ENCODE measurements at places on chromosomes 16 and 17.

DNA sequence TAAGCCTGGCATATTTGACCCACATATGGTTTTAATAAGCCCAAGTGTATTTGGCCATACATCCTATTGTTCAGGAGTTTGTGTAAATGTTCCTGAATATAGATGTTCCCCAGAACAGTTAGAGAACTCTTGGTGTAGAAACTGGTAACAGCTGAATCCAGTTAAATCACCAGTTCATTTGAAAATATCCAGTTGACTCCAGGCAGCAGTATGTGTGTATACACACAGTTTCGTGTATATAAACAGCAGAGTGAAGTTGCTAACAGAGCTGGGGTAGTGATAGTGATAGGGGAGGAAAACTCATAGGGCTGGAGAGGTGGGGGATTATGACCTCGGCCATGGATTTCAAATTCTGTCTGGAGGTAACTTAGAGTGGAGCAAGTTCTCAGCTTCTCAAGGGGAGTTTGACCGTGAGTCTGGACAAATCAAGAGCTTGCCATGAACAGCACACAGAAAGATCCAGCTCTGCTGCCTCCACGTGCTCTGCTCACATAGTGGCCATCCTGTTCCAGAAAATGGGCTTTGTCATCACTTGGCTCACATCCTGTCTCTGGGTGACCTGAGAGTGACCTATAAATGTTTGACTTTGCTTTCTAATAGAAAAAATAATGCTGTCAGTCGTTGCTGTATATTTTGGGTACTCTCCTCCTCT lies 30.6 kb upstream of the MMD start:
- DNase-seq: no peak

- no peak for DNase-seq
Observed at GRCh38 chr17:1709971-1710806, at the start of gene TLCD2. Gene TLCD2 (minus strand): TSS chr17:1710377. CDS start chr17:1710242, 135 bp downstream.

- no peak for DNase-seq
Observed at GRCh38 chr17:34221411-34221810, 33.7 kb upstream of the CCL2 start.

DNA sequence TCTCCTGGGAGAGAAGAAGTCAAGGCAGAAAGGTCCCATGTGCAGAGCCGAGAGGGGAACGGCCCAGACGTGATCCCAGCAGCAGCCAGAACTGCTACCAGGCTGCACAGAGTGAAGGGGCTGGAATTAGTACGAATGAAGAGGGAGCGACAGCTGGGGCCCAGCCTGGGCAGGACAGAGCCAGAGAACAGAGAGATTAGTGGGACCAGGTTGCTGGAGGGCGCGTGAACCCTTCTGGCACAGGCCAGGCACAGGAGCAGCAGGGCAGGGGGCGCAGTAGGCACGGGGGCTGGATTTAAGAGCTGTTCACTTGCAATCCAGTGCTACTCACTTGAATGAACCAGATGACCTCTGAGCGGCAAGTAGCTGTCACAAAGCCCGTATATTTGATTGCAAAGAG lies 66.9 kb downstream of the PLXDC1 start:
- no peak for DNase-seq

- DNase-seq: no peak
Observed at GRCh38 chr16:89656435-89657121, 930 bp downstream of the CHMP1A start.

DNA sequence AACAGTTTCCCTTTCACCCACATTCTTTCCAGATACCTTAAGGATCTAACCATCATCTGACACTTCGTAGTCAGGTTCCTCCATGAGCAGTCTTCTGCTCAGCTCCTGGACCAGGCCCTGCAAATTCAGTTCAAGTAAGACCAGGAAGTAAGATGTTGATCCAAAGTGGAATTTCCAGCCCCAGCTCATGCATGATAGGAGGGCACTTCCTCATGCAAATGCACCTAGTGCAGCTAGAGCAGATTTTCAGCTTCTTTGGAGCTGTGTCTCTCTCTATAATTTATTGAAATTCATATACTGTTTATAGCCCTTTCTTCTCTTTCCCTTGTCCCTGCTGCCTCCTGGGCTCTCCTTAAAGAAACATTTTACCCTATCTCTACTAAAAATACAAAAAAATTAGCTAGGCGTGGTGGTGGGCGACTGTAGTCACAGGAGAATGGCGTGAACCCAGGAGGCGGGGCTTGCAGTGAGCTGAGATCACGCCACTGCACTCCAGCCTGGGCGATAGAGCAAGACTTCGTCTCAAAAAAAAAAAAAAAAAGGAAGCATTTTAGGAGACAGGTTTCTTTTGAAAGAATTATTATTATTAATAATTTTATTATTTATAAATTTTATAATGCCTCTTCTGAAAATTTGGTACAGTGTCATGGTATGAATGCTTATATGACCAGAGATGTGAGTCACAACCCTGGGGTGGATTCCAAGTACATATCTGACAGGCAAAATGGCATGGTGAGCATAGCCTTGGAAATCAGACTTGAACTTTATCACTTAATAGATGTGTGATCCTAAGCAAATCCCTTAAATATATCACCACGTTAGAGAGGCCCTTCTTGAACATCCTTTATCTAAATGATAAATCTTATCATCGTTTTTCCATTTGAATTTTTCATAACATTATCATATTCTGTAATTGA lies 94.3 kb downstream of the SSH2 start:
- DNase-seq: no peak

GRCh38 chr16:59121411-59122261 lies 387.5 kb upstream of the GOT2 start:
- DNase-seq: no peak

DNA sequence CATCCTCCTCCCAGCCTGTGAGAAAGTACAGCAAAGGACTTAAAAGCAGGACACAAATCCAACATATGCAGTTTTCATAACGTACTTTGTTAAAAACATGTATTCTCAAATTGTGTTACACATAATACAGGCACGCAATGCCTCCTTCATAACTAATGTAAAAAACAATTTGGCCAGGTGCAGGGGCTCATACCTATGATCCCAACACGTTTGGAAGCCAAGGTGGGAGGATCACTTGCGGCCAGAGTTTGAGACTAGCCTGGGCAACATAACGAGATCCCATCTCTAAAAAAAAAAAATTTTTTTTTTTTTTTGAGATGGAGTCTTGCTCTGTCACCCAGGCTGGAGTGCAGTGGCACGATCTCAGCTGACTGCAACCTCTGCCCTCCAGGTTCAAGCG lies 20.4 kb downstream of the TEX2 start:
- DNase-seq: no peak

DNA sequence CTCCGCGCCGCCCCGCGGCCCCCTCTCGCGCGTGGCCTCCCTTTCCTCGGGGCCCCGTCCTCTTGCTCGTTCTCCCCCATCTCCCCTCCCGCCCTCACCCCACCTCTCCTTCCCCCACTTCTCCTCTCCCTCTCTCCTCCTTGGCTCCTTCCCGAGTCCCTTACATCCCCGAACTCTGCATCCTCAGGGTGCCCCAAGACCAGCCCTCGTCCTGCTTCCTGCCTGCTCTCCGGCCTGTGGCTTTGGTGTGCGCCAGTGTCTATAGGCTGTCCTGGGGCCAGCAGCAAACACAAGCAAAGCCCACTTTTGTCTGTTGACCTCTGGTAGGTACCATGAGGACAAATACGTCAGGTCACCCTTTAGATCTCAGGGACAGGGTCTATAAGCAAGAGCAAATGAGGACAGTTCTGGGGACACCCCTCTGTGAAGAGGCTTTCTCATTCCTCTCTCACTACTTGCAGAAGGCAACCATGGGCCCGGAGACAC lies 284 bp upstream of the COPZ2 start:
- no peak for DNase-seq

- no peak for DNase-seq
Observed at GRCh38 chr17:68238871-68239253, 9.0 kb upstream of the AMZ2 start.

DNA sequence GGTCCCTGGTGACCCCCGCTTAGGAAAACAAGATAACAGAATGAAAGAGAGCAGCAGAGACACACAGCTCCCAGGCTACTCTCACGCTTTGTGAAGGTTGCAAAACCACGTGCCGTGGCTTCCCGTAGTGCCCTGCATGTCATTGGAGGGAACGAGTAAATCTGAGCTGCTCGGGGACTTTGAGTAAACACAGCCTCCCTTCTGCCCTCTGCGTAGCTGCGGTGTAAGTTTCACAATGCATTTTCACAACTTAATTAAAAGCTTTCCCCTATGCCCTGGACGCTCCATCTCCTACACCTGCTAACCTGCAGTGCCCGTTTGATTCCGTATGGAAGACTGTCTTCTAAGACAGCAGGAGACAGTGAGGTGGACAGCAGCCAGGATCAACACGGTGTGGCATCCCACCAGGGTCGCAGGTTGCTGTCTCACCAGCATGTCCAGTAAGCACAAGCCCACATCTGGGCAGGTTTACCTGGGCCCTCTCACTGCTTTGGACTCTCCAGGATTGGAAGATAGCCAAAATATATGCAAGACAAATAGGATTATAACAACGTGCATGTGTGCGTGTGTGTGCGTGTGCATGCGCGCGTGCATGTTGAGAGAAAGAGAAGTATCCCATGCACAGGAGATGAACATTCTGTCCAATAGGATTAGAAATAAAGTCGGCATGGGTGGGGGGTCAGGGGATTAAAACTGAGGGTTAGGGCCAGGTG lies 116.4 kb upstream of the RCVRN start:
- DNase-seq: no peak

DNA sequence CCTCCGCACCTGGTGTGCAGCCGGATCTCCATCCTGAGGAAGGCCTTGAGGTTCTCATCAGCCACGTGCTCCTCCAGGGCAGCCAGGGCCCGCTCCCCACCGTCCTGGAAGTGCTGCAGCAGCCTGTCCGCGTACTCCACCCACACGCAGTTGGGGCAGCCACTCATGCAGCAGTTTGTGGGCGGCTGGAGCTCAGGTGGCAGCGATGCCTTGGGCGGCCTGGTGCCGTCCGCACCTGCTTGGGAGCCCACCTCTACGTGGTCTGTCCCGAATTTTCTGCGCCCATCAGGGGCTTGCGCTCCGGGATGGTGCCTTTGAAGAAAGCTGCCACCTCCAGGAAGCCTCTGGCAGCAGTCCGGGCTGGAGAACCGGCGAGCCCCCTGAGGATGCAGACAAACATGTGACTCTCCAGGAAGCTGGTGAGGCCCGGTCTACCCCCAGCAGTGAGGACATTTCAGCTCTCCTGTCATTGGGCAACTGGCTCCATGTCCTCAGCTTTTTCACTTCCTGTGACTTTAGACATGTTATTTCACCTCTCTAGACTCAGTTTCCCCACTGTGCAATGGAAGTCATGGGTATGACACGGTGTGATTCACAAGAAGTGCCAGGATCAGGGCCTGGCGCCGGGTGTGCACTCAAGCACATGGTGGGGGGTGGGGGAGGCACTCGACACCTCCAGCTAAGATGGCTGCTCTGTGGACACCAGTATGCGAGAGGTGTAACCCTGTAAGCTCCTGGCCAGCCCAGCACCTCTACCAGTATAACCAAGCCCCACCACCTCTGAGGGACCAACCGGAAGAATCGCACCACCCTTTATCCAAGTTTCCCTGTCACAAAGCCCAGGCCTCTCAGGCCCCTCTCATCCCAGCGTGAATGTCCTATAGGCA lies 957 bp downstream of the OXLD1 start:
- DNase-seq: no peak

- peak; percentile 19 for DNase-seq
Observed at GRCh38 chr17:57833179-57833939, 16.5 kb downstream of the MRPS23 start.

DNA sequence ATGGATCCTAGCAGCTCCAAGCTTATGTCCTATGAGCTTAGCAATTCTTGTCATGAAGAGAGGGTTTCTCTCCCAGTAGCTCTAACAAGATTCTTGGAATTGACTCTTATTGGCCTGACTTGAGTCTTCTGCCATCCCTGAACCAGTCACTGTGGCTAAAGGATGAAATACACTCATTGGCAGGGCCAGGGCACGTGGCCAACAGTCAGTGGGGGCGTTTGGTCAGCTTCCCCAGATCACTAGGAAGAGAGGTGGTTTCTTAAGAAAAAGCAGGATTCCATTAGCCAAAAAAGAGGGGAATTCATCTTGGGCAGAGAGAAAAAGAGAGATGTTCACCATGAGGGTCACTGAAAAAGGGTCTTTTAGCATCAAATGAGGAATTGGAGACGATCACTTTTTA lies 363.2 kb downstream of the SNX29 start:
- no peak for DNase-seq

DNA sequence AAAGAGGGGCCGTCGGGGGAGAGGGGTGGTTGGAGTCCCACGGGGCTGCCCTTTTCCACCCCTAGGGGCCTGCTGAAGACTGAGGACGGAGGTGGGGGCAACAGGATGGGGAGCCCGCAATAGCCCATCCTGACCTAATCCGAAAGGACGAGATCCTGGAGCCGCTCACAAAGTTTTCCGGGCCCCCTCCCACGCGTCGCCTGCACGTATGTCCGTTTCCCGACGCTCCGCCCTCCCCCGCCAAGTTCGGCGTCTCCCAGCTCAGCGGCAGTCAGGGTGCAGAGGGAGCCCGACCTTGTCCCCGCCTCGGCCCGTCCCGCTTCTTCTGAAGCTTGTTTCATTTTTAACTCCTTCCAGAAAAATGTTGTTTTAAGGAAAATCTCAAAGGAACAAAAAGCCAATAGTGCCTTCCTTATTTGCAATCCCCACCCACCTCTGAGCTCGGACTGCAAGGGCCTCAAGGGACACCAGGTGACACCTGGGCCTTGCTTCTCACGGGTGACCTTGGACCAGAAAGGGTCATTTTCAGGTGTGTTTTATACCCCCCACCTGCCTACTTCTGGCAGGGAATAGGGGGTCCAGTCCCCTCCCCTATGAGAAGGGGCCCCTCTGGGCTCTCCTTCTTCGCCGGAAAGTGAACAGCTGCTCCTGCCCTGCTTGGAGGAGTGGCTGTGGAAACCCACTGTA lies 3.4 kb upstream of the ZNF423 start:
- no peak for DNase-seq

DNA sequence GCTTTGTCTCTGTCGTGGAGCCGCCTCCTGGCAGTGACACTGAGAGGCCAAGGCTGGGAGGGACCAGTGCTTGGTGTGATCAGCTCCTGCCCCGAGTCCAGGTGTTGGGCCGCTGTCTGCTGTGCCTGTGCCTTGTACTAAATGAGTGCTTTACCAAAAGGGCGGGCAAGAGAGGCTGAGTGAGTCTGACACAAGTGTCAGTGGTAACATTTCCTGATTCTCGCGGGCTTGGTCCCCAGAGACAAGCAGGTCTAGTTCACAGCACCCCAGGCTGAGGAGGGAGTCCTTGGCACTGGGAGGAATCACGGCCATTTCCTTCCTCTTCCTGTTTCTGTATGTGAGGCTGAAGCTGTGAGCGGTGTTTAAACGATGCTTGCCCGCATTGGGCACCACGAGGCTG lies 30.2 kb downstream of the PLD6 start:
- DNase-seq: no peak

DNA sequence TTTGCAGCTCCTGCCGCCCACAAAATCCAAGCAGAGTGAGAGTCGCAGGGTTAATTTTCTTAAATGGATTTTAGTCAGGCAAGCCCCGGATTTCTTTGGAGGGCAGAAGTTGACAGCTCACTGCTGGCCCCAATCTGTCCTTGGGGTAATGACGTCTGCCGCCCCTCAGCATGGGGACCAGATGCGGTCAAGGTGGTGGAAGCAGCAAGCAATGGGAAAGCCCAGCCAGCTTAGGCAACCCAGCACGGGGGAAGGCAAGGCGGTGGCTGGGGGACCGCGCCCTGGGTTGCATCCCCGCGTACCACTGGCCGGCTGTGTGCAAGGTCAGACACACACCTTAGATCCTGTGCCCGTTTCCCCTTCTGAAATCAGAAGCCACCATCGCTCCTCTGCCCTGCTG lies 321.7 kb downstream of the C16orf95 start:
- no peak for DNase-seq

GRCh38 chr17:72215928-72216327 lies 95.1 kb downstream of the SOX9 start:
- DNase-seq: no peak
